Common myeloid progenitor, CD34-positive (primary cell): ENCODE measurements at places on chromosomes 5 and 9.

DNA sequence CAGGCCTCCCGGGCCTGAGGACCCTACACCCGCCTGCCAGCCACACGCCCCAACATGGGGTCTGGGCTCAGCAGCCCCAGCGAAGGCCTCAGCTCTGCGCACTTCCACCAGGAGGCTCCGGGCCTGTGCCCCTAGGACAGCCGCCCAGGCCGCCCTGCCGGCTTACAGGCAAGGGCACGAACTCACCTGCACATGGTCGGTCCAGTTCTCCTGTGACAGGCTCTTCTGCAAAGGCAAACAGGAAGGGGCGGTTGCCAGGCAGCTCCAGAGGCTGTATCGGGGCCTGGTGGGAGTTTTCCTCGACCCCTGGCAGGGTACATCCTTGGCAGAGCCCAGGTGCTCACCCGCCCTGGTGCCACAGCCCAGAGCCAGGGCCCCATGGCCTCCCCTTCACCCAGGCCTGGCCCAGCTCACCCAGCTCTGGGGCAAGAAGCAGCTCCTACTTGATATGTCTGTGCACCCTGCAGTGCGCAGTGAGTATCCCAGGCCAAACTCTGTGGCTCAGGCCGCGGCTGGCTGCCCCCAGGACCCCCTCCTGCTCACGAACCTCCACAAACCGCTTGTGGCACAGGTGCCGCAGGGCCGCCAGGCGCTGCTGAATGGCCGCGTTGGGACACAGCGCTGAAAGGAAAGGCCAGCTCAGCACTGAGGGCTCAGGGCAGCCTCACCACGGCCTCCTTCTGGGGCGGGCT is 52.2 kb upstream of the NRARP start:
- peak; percentile 17 for DNase-seq

DNA sequence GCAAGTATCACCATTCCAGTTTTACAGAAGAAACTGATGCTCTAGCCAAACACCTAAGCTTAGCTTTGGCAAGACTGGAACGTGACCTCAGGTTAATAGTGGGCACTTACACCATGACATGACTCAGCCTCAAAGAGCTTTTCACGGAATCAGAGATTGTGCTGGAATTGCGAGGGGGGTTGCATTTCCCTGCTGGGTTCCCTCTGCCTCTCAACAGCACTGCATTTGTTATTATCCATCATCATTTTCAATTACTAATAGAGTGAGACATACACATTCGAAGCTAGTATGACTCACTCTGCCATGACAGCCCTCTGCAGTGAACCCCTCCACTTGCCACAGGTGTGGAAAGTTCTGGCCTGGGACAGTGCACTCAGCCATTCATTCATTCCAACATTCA is 8.0 kb downstream of the SPOCK1 start:
- DNase-seq, result no peak

DNA sequence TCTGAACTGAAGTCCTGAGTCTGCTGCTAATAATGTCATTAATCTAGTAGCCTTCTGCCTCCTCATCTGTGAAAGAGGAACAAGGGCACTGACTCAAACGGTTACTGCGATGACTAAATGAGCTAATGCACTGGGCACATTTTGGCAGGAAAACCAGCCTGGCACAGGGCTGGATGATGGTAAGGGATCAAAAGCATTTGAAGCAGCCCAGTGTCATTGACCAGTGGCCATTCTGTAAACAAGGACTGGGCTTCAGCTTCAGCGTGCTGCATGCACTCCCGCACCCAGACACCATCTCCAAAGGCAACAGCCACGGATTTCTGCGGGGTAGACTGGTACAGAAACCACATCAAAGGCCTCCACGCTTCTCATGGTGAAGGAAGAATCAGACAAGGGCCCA is 8.0 kb downstream of the GCNT4 start:
- DNase-seq, result no peak

DNA sequence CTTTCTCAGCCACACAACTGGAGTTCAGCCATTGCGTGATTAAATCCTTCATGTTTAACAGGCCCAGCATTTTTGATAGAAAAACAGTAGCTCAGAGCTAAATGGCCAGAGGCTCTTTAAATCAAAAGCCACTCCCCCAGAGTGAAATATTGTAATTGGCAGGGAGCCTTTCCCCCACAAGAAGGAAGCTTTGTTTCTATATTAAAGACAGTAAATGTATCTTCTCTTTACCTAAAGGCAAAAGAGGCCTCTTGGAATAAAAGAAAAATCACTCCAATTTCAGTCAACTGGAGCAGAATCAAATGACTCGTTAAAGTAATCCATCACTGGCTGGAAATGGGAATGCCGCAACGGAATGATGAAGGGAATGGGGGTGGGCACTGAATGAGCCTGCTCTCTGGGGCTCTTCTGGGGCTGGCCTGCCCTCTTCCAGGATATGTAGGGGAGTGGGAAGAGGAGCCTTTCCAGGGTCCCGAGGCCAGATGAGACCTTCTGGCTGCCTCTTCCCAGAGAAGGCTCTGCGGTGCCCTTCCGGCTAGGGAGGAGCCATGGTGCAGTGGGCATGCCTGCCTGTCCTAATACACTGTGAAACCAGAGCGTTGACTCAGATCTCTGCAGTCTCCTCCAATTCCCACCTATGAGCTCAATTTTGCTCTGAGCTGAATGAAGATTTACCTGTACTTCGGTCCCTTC is 45.2 kb downstream of the ANKDD1B start:
- DNase-seq, result peak; percentile 37

- DNase-seq, result no peak
Measured at GRCh38 chr5:55638455-55638854, 73.7 kb downstream of the SLC38A9 start.

GRCh38 chr9:20379804-20380225 is 242.5 kb downstream of the MLLT3 start:
- DNase-seq, result no peak

GRCh38 chr9:91001146-91001611 is 199.6 kb downstream of the SYK start:
- no peak for DNase-seq

- no peak for DNase-seq
Measured at GRCh38 chr9:132935026-132935425, 9.4 kb downstream of the TSC1 start.

GRCh38 chr9:136689108-136689460 is 1.8 kb upstream of the AGPAT2 start:
- DNase-seq, result no peak

DNA sequence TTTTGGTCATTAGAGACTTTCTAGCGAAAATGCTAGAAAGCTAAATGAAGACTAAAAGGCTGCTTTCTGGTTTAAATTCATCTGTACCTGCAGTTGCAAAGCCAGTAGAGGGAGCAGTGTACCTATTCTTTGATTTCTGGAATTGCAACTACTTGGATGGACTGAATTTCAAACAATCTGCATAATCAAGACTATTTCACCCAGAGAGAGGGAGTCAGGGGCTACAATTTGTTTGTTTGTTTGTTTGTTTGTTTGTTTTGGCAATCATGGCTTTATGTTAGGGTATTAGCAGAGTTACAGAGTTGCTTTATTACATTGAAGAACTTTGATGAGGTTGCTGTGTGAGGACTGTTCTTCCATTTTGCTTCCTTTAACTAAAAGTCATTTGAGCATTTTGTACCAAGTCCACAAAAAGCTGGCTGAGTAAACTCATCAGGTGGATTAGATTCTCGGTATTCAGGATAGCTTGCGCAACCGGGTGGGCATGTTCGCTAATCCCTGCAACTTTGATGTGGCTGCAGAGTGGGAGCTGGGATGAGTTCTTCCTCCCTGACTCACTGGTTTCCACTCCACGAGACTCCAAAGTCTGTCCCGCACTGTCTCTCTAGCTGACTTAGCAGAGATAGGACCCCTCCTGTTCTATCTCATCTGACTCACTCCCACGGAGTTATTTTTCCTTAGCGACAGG is 80.0 kb upstream of the TUT7 start:
- peak; percentile 40 for DNase-seq

DNA sequence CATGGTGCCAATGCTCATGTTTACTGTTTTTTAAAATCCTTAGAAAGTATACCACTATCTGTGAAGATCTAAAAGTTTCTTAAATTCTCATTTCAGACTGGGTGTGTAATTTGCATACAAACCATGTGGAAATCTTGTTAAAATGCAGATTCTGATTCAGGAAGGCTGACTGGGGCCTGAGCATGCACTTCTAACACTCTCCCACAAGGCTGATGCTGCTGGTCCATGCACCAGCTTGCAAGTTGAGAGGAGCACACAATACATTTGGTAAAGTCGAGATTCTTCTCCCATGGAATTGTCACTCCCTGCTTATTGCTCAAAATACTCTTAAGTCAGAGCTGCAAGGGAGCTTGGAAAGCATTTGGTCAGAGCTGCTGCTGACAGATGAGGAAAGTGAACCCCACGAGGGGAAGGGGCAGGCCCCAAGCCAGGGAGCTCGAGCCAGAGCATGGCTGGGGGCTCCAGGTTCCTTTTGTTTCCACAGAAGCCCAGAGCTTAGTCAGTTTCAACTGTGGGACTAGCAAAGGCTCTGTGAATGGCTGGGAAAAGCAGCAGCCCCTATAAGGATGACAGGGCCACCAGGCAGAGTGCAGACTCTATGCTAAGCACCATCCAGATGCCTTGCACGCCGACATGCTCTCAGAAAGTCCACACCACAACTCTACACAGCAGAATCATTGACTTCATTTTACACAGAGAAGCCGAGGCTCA is 93.5 kb upstream of the HAND1 start:
- DNase-seq, result no peak

GRCh38 chr9:33012328-33013069 is 11.1 kb upstream of the APTX start:
- no peak for DNase-seq

GRCh38 chr5:150258130-150258529 is 31.4 kb downstream of the CAMK2A start:
- DNase-seq, result no peak

GRCh38 chr5:163571744-163572143 is 66.3 kb downstream of the MAT2B start:
- DNase-seq, result no peak

- no peak for DNase-seq
Measured at GRCh38 chr9:128886211-128886891, 4.4 kb downstream of the LRRC8A start.

DNA sequence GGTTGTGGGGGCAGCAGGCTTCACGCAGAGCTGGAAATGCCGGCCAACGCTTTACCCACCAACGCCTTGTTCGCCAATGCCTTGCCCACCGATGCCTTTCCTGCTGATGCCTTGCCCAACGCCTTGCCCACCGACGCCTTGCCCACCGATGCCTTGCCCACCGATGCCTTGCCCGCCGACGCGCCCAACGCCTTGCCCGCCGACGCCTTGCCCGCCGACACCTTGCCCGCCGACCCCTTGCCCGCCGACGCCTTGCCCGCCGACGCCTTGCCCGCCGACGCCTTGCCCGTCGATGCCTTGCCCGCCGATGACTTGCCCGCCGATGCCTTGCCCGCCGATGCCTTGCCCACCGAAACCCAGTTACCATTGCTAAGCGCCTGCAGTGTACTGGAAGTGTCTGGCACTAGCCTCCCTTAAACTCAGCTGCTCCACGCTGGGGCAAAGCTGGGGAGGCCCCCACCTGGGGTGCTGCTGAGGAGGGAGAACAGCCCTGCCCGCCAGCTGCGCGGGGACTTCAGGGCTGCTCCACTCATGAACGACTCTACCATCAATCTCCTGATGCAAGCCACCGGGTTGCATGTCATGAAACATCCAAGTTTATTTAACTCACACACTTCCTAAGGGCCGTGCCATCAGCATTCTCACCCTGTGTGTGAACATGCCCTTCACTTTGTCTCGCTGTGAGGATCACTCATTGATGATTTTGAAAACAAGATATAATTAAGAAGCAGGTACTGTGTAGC is 1.8 kb downstream of the SLC6A18 start:
- no peak for DNase-seq

DNA sequence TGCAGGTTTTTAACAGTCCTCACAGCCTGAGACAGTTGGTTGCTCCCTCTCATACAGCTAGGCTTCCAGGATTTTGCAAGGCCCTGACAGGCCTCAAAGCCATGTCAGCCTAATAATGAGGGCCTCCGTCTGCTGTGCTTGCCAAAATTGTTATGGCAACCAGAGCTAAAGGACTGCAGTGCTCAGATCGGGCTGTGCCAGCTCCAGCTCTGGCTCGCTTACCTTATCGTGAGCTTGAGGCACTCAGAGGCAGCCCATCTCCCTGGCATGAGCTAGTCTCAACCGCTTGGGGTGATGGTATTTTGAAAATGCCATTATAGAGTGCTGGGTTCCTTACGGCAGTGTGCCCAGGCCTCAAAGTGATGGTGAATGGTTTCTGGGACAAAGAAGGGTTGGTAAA is 8.4 kb downstream of the MTAP start:
- DNase-seq, result no peak

DNA sequence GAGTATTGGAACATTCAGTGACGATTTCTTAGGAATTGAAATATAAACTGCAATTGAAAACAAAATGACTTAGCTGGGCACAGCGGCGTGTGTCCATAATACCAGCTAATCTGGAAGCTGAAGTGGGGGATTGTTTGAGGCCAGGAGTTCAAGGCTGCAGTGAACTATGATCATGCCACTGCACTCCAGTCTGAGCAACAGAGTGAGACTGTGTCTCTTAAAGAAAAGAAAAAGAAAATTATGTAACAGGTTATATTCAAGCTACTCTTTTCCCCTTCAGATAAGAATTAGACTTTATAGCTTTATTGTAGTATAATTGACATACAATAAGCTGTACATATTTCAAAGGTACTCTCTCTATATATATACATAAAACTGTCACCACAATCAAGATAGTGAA is 6.4 kb downstream of the SLC26A2 start:
- no peak for DNase-seq

GRCh38 chr5:54872810-54873209 is 112.6 kb downstream of the ESM1 start:
- peak; percentile 15 for DNase-seq

- no peak for DNase-seq
Measured at GRCh38 chr5:17802256-17802655, 168.0 kb downstream of the TAF11L14 start.

DNA sequence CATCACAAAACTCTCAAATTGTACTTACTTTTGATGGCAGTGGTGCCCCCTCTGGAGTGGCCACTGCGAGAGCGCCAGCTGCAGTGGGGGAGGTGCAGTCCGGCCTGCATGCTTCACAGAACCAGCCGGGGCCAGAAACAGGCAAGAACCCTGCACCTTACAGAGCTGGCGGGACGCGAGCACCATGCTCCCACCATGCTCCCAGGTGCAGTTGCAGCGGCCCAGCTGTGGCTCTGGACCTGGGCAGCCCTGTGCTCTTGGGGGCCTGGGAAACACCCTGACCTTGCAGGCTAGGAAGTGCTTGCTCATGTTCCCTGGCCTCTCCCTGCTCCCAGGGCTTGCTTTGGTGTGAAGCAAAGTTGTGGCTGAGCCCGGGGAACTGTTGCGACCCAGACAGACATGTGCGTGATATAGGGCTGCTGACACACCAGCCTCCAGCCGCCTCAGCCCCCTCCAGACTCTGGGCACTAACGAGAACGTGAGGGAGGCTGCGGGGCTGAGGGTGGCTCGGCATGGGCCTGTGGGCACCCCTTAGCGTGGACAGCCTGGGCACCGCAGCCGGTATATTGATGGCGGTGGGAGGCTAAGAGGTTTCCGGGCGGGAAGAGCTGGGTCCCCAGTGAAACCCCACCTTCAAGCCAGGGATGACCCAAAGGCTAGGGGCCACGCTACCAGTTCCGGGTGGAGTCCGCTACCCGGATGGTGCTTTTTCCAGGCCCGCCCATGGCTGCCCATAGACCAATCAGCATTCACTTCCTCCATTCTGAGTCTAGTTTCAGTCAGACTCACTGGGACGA is 1809.9 kb upstream of the ACO1 start:
- no peak for DNase-seq

GRCh38 chr5:180438785-180439780 is 55.1 kb upstream of the CNOT6 start:
- DNase-seq, result no peak

- DNase-seq, result no peak
Measured at GRCh38 chr9:81377320-81377719, 312.0 kb downstream of the TLE1 start.

- DNase-seq, result no peak
Measured at GRCh38 chr5:149656576-149657182, 73.4 kb upstream of the PPARGC1B start.
